Progenitor cell of endocrine pancreas (in vitro differentiated cells): ENCODE measurements at places on chromosomes 2 and 18. TPM values are rescaled to one million over a fixed set of nuclear protein-coding genes. Genes with fewer than 3 reads are reported as not detected.

DNA sequence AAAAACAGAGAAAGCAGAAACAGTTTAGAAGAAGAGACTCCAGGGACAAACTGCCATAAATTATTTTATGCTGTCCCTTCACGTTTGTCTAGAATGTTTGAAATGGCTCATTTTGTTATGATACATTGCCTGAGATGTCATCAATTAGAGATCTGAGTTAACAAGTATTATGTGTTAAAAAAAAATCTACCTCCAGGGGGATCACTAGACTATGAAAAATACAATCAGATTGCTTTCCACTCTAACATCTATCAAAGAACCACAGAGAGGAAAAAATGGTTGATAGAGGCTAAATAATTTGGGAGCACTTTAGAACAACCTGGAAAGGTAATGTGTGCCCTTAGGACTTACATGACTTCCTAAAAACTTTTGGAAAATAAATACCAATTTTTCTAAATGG lies 103.8 kb upstream of the CCDC150 start:
- no peak for DNase-seq

DNA sequence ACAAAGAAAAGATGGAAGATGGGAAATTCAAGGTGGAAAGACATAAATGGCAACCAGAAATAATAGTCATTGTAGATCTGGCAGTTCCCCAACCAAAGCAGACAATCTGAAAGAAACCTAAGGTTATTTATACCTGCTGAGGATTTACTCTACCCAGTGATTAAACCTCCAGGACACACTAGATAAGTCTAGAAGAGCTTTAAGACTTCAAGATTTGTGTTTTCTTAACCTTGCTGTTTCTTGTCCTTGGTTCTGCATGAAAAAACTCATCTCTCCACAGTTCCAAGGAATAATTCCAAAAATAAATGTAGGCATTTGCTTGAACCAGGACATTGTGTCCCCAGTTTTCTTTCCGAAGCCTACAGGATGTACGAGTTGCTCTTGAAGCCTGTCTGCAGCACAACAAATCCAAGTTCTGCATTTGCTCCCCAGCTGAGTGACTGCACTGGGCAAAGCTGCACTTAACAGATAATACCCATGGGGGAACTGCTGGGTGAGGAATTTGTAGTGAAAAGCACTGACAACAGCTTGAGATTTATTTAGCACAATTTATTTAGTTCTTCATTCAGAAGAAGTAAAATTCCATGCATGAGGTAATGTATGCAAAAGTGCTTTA lies 19.8 kb downstream of the DTNA start:
- DNase-seq: no peak

The IL1RL1 gene
- total RNA-seq: not detected in 2 replicates

The CAPN13 gene
- 17.2 and 19.0 TPM in 2 replicates for total RNA-seq

- DNase-seq: no peak
These were observed 50.3 kb downstream of the DSC3 start for GRCh38 chr18:30992231-30992630.

DNA sequence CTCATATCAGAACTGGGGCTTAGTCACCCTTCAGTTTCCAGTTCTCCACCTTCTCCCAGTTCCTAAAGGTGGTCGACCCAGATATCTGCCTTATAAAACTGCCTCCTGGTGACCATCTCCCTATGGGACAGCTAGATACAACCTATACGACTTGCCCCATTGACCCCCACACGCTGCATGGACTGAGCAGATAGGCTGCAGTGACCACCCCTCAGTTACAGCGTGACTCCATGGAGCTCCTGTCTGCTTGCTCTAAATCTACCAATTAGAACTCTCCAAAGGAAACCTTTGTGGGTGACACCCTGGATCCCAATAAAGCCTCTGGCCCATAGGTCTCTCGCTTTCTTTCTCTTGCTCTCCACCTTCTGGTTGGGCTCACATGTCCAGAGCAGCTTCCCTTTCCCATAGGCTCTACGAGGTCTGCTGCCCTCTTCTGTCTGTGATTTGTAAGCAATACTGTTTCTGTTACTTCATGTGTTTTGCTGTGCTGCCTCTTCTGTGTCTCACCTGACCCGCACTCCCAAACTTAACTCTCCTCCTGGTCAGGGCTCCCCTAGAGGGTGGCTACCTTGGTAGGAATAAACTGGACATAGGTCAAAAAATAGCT lies 971.3 kb upstream of the FAM98A start:
- DNase-seq: no peak

The TRIM54 gene
- total RNA-seq: not detected in 2 replicates

DNA sequence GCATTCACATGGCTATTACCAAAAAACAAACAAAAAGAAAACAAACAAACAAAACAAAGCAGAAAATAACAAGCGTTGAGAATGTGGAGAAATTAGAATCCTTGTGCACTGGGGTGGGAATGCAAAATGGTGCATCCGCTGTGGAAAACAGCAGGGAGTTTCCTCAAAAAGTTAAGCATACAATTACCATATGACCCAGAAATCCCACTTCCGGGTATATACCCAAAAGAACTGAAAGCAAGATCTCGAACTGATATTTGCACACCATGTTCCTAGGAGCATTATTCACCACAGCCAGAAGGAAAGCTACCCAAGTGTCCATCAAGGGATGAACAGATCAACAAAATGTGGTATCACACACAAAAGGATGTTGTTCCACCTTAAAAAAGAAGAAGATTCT lies 17.9 kb upstream of the TEX51 start:
- no peak for DNase-seq

DNA sequence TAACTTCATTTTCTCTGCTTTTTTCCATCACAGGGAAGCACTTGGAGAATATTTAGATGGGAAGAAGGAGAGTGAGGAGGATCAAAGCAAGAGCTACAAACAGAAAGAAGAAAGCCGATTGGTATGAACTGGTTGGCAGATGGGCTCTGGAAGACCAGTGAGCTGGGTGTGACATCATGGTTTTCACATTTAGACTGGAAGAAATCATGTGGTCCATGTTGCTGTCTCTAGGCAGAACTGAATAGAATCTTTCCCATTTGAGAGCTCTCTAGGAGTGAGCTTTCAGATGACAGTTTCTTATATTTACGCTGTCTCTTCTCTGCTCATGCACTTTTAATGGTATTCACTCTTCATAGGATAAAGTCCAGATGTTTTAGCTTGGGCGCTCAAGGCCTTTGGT lies 12.6 kb downstream of the DRC1 start:
- DNase-seq: no peak

GRCh38 chr2:229784791-229785190 lies 70.4 kb upstream of the DNER start:
- DNase-seq: no peak
